ENCODE measurements at places on chromosomes 7 and 10. TPM values are rescaled to one million over a fixed set of nuclear protein-coding genes. Genes with fewer than 3 reads are reported as not detected.

The LRRD1 gene
- total RNA-seq = under 0.01 TPM

The LIPF gene
- total RNA-seq = not detected

The AKR1C4 gene
- not detected for total RNA-seq

The MYH16 gene
- total RNA-seq = 0.16 TPM

The GNAI1 gene
- 33.2 TPM for total RNA-seq
